ENCODE measurements at places on chromosomes 1 and 21.

DNA sequence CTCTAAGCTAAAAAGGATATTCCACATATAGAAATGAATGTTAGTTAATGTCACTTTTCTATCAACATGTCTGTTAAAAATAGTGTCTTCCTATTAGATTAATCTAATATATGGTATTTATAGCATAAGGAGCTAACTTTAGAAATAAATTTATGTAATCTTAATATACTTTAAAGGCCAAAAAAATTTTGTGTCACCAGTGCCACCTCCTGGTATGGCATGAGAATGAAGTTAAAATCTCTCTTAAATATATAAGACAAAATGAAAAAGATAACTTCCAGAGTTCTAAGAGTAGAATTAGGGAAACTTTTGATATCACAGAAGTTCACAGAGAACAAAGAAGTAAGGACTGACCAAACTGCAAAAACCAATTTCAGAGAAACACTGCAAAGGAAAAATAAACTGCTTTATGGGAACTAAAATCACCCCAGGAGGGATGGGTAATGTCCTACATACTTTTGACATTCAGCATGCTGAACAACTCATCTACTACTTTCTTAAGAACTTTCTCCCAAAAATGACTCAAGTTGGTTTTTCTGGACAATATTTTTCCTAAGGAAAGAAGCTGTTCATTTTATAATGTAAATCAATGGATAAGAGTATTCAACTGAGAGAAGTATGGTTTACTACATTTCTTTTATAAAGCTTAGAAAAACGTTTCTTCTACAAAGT, 82.8 kb downstream of the TRIM33 start:
- DNase-seq = no peak

- DNase-seq = no peak
Measured at GRCh38 chr1:101520302-101520701, 283.5 kb downstream of the S1PR1 start.

DNA sequence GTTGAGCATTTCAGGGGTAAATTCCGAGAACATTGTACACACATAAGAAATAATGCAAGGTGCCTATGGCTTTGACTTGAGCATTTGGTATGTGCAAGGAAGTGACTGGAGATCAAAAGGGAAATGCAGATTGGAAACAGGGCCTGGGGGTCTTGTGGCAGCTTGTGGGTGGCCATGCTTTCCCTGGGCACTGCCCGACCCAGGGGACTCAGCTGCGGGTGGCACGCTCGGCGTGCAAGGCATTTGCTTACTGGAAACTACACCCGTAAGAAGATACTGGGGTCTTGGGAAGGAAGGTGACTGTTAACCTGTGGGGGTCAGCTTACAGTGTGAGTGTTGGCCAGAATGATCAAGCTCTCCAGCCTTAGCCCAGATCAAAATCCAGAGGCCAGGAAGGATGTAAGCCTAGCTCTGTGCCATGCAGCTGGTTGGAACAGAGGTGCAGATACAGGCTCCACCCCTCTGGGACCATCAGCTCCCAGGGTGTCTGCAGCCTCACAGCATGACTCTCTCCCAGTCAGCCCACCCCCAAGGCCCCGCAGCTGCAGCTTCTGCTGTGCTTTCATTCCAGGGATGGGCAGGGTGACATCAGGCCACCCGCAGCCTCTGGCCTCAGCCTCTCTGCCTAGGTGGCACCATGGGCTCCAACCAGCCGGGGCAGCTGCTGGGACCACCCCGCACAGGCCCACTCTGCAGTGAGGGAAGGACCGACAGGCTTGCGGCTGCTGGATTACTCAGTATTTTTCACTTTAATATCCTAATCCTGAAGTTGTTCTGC, 55.1 kb downstream of the KIF26B start:
- no peak for DNase-seq

DNA sequence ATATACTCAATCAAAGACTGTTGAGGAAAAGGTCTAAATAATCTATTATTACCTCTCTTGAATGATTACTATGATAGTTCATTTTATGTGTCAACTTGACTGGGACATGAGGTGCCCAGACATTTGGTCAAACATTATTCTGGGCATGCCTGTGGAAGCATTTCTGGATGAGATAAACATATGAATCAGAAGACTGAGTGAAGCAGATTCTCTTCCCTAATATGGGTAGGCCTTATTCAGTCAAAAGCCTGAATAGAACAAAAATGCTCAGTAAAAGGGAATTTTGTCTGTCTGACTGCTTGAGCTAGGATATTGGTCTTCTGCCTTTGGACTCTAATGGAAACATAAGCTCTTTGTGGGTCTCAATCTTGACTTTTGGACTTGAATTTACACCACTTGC, 73.3 kb upstream of the SOX13 start:
- no peak for DNase-seq

DNA sequence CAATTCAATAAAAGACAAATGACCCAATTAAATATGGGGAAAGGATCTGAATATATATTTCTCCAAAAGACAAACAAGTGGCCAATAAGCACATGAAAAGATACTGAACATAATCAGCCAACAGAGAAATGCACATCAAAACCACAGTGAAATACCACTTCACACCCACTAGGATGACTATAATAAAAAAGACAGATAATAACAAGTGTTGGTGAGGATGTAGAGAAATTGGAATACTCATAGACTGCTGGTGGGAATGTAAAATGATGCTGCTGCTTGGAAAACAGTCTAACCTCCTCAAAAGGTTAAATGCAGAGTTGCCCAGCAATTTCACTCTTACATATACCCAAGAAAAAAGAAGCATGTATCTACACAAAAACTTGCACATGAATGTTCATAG, 48.9 kb downstream of the PIK3R3 start:
- no peak for DNase-seq

DNA sequence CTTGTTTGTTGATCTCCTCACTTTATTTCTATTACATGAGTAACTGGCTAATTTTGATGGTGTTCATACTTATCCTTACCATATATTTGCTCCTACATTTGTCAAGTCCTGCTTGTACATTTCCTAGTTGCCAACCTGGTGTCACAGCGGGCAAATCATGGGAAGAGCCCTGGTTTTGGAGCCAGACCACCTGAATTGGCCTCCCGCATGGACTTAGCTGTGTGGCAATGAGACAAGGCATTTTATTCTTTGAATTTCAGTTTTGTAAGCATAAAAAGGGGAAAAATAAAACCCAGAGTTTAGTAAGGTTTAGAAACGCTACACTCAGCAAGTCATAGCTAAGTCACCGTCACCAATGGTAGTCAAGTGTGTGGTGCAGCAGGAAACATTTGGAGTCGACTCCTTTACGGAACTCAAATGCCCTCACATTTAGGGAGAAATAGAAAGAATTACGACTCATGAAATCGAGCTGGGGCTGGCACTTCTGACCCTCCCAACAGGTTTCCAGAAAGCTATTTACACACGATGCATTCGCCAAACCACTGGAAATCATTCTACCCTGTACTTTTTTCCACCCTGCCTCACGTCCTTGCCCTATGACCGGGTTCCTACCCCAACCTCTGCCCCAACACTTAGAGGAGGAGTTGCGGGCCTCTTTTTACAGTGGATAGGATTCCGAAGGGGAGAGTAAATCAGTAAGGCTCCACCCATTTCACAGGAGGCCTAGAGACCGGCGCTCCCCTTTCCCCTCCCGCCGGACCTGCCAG, 492 bp upstream of the PGM1 start:
- no peak for DNase-seq

GRCh38 chr1:41901551-41901950, 17.2 kb downstream of the HIVEP3 start:
- no peak for DNase-seq

DNA sequence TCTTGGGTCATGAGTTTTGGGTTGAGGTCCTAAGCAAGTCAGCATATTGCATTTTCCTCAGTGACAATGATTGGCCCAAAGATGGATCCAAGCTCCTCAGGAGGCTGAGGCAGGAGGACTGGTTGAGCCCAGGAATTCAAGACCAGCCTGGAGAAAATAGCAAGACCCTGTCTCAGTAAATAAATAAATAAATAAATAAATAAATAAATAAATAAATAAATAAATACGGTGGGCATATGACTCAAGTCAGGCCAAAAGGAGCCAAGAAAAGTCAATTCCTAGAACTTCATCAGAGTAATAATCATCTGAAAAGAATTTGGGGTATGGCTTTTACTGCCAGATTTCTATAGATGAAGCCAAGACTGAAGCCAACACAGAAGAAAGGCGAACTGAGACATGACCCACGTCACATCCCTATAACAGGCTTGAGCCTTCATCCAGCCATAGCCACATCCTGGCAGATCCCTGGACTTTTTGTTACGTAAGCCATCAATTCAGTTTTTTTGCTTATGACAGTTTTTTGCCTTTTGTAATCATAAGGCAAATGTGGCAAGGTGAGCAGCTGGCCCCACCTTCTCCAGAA, 88.5 kb upstream of the NFASC start:
- DNase-seq = no peak

GRCh38 chr1:3319874-3320245, 134.6 kb upstream of the ARHGEF16 start:
- no peak for DNase-seq

GRCh38 chr1:179831225-179831624, 46.4 kb downstream of the TOR1AIP2 start:
- no peak for DNase-seq

- DNase-seq = no peak
Measured at GRCh38 chr1:87673309-87673708, 344.6 kb downstream of the LMO4 start.

DNA sequence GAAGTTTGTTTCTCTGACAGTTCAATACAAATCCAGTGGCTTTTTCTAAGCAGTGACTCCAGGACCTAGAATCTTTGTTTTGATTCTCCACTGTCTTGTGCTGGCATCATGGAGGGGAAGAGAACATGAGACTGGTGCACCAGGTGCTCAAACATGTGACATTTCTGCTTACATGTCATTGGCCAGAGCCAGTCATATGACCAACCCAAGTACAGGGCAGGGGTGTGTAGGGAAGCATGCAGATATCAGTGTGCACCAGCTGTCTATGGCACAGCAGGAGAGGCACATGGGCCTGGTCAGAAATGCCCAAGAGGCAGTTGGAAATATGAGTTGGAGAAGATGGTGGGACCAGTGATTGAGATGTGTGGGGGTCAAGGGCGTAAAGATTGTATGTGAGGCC, 297.0 kb downstream of the HHAT start:
- no peak for DNase-seq

- peak; percentile 36 for DNase-seq
Measured at GRCh38 chr1:181189691-181190363, 101.3 kb downstream of the IER5 start.

- no peak for DNase-seq
Measured at GRCh38 chr1:110615548-110616130, 9.5 kb upstream of the KCNA2 start.

DNA sequence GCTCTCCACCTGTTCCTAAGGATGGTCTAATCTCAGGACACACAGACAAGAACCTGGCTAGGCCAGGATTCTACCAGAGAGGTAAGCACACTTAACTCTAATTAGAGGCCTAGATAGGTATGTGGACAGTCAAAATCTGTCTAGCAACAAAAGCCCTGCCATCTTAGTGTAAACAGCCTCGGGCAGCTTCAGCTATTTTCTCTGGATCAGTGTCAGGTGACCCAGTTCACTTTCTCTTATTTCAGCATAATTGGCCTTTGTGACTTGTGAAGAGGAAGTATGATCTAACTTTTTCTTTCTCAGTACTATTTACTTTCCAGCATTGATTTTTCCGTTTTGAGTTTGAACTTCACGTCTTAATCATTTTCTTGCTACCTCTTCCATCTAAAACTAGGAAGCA, 217.7 kb downstream of the CRB1 start:
- no peak for DNase-seq

GRCh38 chr1:33342041-33342723, 21.3 kb upstream of the A3GALT2 start:
- peak; percentile 59 for DNase-seq

DNA sequence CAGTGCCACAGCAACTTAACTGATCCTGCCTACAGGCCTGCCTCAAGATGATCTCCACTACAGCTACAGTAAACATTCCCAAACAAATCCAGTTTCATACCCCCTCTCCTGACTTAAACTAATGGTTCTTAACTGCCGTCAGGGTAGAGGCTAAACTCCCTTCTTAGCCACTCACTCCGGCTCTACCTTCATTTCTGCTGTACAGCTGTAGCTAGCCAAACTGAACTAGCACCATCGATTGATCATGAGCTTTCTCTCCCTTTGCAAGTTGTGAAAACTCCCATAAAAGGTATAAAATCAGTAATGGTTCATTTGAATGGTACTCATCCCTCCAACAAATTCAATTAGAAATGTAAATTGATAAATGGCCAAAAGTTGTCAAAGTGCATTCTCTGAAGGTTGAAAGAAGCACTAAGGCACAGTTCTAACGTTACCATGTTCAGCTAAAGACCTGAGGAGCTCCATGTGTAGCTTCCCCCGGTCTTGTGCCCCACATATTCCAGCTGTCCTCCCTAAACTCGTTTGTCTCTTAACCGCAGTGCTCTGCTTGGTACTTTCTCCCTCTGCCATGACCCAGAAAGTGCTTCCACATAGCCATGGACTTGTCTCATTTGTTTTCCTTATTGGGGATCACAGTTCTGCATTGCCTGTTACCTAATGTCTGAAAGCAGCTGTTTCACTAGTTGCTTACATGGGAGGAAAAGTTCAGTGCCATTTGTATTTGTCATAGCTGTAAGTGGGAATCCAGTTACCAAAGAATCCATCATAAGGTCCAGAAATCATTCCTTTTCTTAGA, 49.8 kb downstream of the DHX9 start:
- no peak for DNase-seq

GRCh38 chr21:18759751-18760161, 356.2 kb upstream of the TMPRSS15 start:
- no peak for DNase-seq

- DNase-seq = no peak
Measured at GRCh38 chr1:96747565-96747964, 26.0 kb downstream of the PTBP2 start.

DNA sequence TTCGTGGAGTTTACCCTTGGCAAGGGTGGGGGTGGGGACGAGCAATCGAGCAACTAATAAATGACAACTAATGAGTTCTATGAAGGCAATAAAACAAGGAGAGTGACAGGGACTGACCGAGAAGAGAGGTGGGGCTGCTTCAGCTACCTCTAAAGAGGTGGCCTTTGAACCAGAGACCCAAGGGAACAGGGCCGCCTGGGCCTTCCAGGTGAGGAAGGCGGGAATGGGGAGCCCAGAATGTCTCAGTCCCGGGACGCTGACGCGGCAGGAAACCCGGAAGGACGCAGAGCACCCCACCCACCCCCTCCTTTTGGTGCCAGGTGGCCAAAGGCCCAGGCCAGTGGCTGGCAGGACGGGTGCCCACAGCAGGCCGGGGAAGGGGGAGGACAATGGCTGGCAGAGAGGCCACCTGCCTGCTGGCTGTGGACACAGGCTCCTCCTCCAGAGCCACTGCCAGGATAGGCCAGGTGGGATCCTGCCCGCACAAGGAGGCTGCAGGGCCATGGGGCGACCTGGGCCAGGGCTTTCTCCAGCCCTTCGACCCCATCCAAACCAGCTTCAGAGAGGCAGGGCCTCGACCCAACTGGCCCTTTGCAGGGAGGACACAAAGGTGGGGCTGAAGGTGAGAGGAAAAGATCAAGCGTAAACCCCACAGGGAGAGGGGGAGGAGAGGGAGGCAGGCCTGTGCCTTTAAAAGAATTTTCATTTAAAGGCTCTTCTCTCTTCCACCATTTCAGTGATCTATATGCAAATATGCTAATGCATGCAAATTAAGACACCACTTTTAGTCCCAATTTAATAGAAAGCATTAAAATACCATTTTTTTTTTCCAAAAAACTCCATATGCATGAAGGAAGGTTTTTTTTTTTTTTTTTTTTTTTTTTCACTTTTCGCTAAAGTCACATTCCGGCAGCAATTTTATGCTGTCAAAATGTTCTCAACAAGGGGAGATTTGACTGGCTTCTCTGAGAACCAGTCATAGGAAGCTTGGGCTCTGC, 58.1 kb downstream of the CASZ1 start:
- no peak for DNase-seq
